Right atrium auricular region (tissue), 2 donors: ENCODE measurements at places on chromosomes 4 and X.
A peak's percentile ranks its signal among the peaks of the same experiment; 100 is the strongest.

GRCh38 chr4:65392488-65392887, 277.8 kb downstream of the EPHA5 start:
- H3K4me1 ChIP-seq: no peaks in the 10 kb centered on the region
- no peak for DNase-seq
- no peaks in the 10 kb centered on the region for H3K27me3 ChIP-seq
- H3K27ac ChIP-seq: no peak overlapping the region
- no peak overlapping the region for H3K4me3 ChIP-seq
- no peaks in the 10 kb centered on the region for H3K36me3 ChIP-seq

GRCh38 chr4:138047290-138047689, 194.9 kb downstream of the SLC7A11 start:
- no peak overlapping the region for H3K4me3 ChIP-seq
- H3K27ac ChIP-seq: no peak overlapping the region
- no peak for DNase-seq
- no peaks in the 10 kb centered on the region for H3K4me1 ChIP-seq

DNA sequence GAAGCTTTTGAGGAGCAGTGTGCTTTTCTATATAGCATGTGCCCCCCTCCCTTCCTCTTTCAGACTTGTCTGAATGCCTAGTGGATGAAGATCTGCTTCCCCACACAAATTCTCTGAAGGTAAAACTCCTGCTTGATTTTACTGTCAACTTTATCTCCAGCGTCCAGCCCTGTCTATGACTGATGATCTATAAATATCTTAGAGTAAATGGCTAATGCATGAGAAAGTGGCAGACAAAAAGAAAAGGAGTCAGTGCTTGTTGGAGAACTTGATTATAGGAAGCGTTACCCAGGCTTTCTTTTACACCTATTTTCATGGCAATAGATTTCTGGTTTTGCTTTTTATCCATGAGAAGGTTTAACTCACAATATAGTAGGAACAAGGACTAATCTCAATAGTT, 168.3 kb upstream of the HS3ST1 start:
- no peak for DNase-seq
- peak overlapping the region; percentile 46 for H3K27ac ChIP-seq
- no peaks in the 10 kb centered on the region for H3K36me3 ChIP-seq
- no peaks in the 10 kb centered on the region for H3K27me3 ChIP-seq
- no peak overlapping the region for H3K4me3 ChIP-seq
- H3K4me1 ChIP-seq: peaks cover 7% of the 10 kb centered on the region

- DNase-seq: no peak
- H3K4me1 ChIP-seq: no peaks in the 10 kb centered on the region
- no peak overlapping the region for H3K27ac ChIP-seq
- no peaks in the 10 kb centered on the region for H3K36me3 ChIP-seq
Observed at GRCh38 chrX:52830551-52830950, 19.5 kb downstream of the XAGE5 start.

DNA sequence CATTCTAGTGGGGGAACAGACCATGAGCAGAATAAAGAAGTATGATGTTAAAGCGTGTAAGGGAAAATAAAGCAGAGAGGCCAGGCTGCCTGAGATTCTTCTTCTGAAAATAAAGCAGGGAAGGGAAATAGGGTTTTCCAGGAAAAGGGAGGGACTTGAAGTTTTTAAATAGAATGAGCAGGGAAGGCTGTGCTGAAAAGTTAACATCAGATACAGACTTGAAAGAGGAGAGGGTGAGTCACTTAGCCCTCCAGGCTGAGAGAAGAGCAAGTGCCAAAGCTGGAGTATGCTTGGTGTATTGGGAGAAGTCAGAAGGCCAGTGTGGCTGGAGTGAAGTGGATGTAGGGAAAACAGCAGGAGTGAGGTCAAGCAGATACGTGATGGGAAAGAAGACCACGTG, 10.0 kb upstream of the PLK4 start:
- no peak overlapping the region for H3K4me3 ChIP-seq
- no peaks in the 10 kb centered on the region for H3K27me3 ChIP-seq
- H3K4me1 ChIP-seq: peaks cover 13% of the 10 kb centered on the region
- H3K36me3 ChIP-seq: no peaks in the 10 kb centered on the region
- no peak overlapping the region for H3K27ac ChIP-seq
- DNase-seq: no peak

- DNase-seq: no peak
- H3K4me3 ChIP-seq: no peak overlapping the region
- no peaks in the 10 kb centered on the region for H3K4me1 ChIP-seq
Observed at GRCh38 chr4:81531410-81531809, 59.7 kb upstream of the RASGEF1B start.

DNA sequence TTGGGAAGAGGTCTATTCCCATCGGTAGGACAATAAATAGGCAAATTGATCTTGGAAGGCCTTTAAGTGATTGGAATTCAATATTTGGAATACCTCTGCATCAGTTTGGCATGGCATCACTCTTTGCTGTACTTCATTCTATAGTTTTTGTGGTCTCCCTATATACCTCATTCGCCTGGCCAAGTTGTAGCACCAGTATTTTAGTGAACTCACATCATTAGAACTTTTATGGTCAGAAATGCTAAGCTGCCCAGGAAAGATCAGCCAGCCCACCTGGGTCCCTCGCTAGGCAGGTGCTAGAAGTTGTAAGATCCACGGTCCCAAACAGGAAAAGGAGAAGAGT, 40.3 kb downstream of the ZCCHC13 start:
- H3K4me1 ChIP-seq: no peaks in the 10 kb centered on the region
- H3K27me3 ChIP-seq: no peaks in the 10 kb centered on the region
- no peaks in the 10 kb centered on the region for H3K36me3 ChIP-seq
- DNase-seq: no peak

DNA sequence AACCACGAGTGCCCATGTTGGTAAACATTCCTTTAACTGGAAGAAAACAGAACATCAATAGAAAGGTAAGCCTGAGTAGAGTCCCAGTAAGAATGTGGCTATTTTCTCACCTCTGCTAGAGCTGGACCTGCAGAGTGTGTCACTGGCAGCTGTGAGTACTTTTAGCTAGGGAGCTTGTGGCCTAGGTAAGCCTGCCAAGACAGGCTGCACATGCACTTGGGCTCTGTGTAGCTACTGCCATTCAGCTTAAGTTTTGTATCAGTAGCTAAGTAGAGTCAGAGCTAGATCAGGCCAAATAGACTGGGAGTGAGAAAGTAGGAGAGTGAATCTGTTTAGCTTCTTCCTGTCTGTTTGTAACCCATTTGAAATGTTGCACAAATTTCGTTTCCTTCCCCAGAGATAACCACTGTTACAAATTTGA, 35.3 kb downstream of the RBPJ start:
- H3K27ac ChIP-seq: no peak overlapping the region
- no peak overlapping the region for H3K4me3 ChIP-seq
- peaks cover 25% of the 10 kb centered on the region for H3K4me1 ChIP-seq
- no peaks in the 10 kb centered on the region for H3K27me3 ChIP-seq
- no peaks in the 10 kb centered on the region for H3K36me3 ChIP-seq
- DNase-seq: no peak

GRCh38 chrX:70480660-70481018, 36.0 kb downstream of the DLG3 start:
- H3K27me3 ChIP-seq: no peaks in the 10 kb centered on the region
- H3K36me3 ChIP-seq: no peaks in the 10 kb centered on the region
- H3K4me3 ChIP-seq: peak overlapping the region; percentile 22
- peaks cover 31% of the 10 kb centered on the region for H3K4me1 ChIP-seq
- no peak for DNase-seq

- DNase-seq: no peak
- no peak overlapping the region for H3K4me3 ChIP-seq
- no peaks in the 10 kb centered on the region for H3K4me1 ChIP-seq
- H3K27me3 ChIP-seq: no peaks in the 10 kb centered on the region
- H3K36me3 ChIP-seq: no peaks in the 10 kb centered on the region
Observed at GRCh38 chr4:57329279-57329678, 219.1 kb upstream of the IGFBP7 start.
